Calu3 (cell line): ENCODE measurements at places on chromosomes 2 and 18. TPM values are rescaled to one million over a fixed set of nuclear protein-coding genes. Genes with fewer than 3 reads are reported as not detected.

Gene CDH19
- 0.27 and 0.33 TPM in 2 replicates for total RNA-seq

Gene SPDYA
- total RNA-seq = 1.2 and 2.0 TPM in 2 replicates

Gene PDCD1
- total RNA-seq = not detected in 2 replicates

Gene CYP1B1
- total RNA-seq = 34.4 and 36.5 TPM in 2 replicates

Gene SLC16A14
- 3.7 and 5.5 TPM in 2 replicates for total RNA-seq

Gene C2orf66
- 0.35 and 0.37 TPM in 2 replicates for total RNA-seq

Gene RAB6C
- total RNA-seq = not detected in 2 replicates

Gene MDH1B
- 0.94 and 1.9 TPM in 2 replicates for total RNA-seq

Gene EN1
- 2.3 TPM in 2 replicates for total RNA-seq

Gene PAIP2B
- total RNA-seq = 3.6 and 4.0 TPM in 2 replicates

Gene REG1B
- not detected in 2 replicates for total RNA-seq

Gene CHRNG
- total RNA-seq = not detected in 2 replicates

Gene AMER3
- not detected in 2 replicates for total RNA-seq

Gene EPAS1
- total RNA-seq = 18.5 and 28.1 TPM in 2 replicates

Gene CMPK2
- total RNA-seq = 26.6 and 76.6 TPM in 2 replicates

Gene LTBP1
- 12.8 and 13.9 TPM in 2 replicates for total RNA-seq
